ENCODE measurements at places on chromosomes 4 and X.

DNA sequence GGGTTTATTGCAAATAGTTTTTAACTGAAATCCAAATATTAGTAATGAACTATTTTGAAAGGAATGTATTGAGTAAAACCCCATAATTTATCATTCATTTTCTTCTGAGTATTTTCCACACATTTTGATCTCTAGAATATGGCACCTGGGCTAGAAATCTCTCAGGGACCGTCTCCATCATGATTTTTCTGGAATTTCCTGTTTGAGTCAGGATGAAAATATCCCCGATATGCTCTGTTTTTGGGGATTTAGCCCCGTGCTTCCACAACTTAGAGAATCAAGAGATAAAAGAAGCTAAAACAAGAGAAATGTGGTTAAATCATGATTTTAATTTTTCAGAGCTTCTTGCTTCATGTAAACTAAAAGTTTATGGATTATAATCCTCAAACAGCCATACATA is 114.2 kb downstream of the SPCS3 start:
- no peak for DNase-seq

GRCh38 chr4:35238793-35239192 is 1005.5 kb downstream of the ARAP2 start:
- DNase-seq: no peak

DNA sequence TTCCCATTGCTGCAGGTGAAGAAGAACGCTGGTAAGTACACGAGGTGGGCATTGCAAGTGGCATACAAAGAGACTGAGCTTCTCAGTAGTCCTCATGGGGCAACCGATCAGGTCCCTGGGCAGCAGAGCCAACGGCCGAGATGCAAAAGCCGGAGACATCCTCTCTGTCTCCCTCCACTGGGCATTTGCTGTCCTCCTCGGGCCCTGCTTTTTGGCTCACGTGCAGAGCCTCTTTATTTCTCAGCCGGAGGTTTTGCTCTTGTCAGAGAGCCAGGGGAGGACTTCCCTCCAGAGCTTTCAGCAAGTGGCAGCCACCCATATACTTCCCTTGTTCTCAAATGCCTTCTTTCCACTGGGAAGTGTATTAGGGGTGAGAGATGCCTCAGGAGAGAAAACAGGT is 18.0 kb downstream of the STARD8 start:
- no peak for DNase-seq

- DNase-seq: no peak
These were observed 52.4 kb downstream of the USP46 start for GRCh38 chr4:52606726-52607125.

DNA sequence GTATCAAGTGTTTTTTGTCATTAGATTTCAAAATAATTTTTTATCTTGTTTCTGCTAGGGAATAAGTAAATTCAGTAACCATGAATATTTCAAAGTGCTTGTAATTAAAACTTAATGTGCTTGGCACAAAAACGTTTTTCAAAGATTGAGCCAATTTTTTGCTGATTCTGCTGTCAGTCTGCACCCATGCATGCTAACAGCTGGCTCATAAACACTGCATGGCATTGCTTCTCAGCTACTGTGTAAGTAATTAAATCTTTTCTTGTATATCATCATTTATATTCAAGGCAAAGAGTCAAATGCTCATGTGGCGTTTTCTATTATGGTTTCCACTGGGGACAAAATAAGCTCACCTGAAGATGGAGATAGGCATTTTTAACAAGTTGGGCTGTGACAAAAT is 66.8 kb upstream of the SPANXN2 start:
- no peak for DNase-seq

- DNase-seq: no peak
These were observed 1.2 kb downstream of the RBBP7 start for GRCh38 chrX:16868920-16869319.

DNA sequence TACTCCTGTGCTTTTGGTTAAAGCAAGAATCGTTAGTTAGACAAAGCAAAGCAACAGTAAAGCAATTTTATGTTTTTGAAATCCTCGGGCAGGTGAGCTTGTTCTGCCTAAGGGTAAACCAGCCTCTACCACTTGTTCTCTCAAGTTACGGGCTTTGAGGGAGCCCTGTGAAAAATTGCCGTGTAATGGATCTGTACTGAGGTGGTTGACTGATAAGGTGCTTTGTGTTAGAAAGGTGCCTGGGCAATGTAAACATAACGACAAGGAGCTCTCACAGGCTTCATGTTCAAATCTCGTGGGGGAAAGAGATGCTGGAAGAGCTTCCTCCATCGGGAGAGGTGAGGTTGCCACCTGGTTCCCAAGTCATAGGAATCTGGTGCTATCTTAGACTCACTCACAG is 111.8 kb downstream of the TRAPPC11 start:
- DNase-seq: no peak

DNA sequence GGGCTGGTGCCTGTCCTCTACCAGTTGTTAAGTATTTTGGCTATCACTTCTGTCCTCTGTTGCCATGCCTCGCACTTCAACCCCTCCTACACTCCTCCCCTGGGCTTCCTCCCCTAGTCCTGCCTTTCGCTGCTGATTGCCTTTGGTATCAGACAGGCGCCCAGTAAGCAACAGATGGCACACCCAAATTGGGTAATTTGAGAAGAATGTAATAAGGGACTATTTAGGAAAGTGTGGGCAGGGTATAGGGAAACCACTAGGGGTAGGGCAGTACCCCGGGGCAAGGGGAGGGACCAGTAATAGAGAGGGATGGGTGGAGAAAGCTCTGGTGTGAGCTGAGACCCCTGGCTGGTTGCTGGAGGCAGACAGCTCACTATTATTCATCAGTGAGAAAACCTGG is 172.7 kb upstream of the USP9X start:
- no peak for DNase-seq

GRCh38 chr4:37788819-37789218 is 37.7 kb upstream of the PGM2 start:
- DNase-seq: no peak

- no peak for DNase-seq
These were observed 88.1 kb downstream of the CCSER1 start for GRCh38 chr4:90215286-90215685.

DNA sequence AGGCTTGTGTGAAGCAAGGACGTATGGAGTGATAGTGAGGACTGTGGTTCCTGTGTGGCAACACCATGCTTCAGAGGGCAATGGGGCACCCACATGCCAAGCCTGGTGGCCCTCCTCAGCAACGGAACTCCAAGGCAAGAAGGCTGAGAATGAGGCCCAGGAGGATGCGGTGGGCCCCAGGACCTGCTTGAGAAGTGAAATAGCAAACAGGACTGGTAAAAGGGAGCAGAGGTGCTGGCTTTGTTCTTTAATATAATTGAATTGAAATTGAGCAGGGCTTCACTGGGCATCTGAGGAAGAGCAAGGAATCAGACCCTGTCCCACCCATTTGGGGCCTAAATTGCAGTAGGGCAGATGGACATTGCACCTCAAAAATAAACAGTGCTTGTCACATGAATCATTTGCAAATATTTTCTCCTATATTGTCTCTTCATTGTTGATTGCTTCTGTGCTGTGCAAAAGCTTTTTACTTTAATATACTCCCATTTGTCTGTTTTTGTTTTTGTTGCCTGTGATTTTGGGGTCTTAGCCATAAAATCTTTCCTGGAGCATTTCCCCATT is 2.3 kb downstream of the TMEM187 start:
- no peak for DNase-seq

DNA sequence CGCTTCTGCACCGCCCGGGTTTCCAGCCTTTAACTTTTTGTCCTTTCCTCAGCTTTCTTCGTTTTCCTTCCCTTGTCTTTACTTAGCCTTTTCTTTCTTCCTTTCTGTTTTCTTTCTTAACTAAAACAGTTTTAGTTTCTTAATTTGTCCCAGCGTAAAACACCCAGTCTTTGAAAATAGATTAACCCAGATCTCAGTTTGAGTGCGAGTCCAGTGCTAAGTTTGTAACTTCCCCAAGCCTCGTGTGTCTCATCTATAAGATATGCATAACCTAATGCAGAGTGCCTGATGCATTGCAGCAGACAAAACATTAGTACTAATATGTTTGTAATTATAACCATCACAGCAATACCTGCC is 460 bp upstream of the GEMIN8 start:
- DNase-seq: no peak

GRCh38 chr4:55122235-55122634 is 3.2 kb downstream of the KDR start:
- no peak for DNase-seq

- no peak for DNase-seq
These were observed 33.7 kb upstream of the PTPN13 start for GRCh38 chr4:86560447-86560846.

GRCh38 chrX:130173190-130173895 is 1.6 kb downstream of the RAB33A start:
- DNase-seq: no peak

DNA sequence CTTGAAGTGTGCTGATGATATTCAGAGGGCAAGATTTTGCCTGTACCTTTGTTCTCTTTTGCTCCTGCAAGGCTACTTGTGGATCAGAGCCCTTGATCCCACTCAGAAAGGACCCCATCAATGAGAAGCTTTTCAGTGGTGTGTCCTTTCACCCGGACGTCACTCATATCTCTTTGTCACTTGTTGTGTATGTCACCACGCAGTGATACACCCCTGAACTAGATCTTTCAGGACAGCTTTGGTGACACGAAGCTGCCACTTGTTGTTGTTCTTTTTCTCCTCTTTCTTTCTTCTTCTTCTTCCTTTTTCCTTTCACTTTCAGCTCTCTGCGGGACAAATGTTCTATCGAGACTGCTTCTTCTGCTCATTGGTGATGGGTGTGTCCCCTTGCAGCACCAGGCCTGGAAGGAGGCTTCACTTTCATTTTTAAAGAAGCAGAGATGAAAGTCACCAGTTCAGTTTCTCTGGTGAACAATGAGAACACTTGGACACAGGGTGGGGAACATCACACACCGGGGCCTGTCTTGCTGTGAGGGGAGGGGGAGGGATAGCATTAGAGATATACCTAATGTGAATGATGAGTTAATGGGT is 83.6 kb downstream of the NBDY start:
- no peak for DNase-seq

- no peak for DNase-seq
These were observed 176.4 kb downstream of the BMPR1B start for GRCh38 chr4:94934201-94934600.

GRCh38 chr4:189232274-189232673 is 708.4 kb upstream of the FRG1 start:
- no peak for DNase-seq

GRCh38 chr4:60944060-60944459 is 256.1 kb upstream of the ADGRL3 start:
- DNase-seq: no peak

DNA sequence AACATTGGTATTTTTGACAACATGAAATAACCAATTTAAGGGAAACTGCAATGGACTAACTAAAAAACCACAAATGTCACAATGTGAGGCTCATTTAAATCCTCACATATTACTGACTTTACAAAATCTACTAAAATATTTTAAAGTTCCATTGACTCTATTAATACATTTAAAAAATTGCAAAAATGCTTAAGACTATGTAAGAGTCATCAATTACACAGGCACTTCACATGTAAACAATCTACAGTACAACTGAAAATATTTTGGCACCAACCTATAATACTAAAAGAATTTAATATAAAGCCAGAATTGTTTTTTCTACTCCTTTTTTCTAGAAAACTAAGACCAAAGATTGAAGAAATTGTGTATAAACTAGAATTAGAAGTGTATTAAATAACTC is 76.8 kb upstream of the RBMXL3 start:
- no peak for DNase-seq

DNA sequence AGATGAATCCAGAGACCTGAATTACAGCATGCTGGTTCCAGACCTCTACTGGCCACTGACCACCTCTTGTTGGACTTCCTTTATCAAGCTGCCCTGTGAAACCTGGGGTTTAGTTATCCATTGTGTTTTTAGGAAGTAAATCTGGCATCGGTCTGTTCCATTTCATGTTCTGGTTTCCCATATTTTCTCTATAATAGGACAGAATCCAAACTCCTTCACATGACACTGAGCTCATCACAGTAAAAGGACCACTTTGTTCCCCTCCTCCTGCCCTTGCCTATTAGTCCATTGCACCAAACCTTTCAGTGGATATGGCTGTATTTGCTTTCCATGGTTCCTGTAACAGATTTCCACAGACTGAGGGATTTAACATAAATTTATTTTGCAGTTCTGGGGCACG is 4.0 kb downstream of the MFAP3L start:
- DNase-seq: no peak

Measured in stimulated activated CD8-positive, alpha-beta memory T cell treated with anti-CD3 and anti-CD28 coated beads, Interleukin-4, amount 100 ng/mL, for 1 hour (primary cell).